ENCODE measurements at places on chromosomes 11 and 22.

- DNase-seq, result no peak
Measured at GRCh38 chr11:41716862-41717261, 257.4 kb upstream of the LRRC4C start.

- no peak for DNase-seq
Measured at GRCh38 chr22:35972559-35972958, 56.1 kb downstream of the RBFOX2 start.

DNA sequence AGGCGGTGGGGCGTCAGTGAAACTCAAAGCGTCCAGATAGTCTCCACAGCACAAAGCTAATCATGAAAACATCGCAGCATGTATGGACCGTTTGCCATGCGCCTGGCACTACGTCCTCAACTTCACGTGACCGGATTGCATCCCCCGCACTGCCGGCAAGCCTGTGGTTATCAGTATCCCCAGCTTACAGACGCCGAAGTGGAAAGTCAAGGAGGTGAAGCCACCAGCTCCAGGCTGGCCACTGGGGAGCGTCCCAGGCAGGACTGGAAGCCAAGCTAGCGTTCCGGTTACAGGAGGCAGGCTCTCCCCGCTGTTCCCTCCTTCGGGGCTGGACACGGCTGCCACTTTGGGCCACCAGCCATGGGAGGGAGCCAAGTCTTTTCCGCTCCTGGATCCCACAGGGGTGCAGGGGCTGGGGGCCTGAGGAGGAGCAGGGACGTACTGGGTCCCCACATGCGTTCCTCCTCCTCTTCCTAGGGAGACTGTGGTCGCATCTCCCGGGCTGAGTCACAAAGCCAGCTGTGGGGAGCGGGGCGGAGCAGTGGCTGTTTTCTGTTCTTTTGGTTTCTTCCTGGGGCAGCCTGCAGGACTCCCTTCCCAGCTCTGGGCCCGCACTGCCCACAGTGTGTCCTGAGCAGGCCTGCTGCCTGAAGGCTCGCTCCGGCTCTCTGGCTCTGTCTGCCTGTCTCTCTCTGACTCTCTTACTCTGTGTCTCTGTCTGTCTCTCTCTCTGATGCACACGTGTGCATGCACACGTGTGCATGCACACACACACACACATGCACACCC lies 4.3 kb upstream of the OSBPL5 start:
- DNase-seq, result peak; percentile 33

DNA sequence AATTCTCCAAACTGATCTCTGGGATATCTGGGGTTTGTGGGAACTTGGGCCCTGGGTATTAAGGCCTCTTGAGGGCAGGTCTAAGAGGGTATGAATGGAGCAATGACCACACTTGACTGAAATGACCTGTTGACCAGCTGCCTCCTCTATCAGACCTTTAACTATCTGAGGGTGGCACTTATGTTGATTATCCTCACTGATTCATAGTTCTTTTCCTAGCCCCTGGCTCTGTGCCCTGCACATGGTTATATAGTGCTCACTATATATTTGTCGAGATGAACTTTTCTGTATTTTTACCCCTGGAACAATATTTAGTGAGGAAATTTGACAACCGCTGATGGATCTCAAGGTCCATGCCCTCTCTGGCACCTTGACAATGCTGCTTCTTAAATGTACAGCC lies 305.5 kb upstream of the PLET1 start:
- no peak for DNase-seq

DNA sequence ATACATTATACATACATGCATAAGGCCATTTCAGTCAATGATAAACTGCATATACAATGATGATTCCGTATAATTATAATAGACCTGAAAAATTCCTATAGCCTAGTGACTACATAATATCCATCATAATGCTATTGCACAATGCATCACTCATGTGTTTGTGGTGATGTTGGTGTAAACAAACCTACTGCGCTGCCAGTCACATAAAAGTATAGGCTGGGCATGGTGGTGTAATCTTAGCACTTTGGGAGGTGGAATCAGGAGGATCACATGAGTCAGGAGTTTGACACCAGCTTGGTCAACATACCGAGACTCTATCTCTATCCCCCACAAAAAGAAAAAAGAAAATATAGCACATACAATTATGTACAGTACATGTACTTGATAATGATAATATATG lies 163.7 kb upstream of the DDI1 start:
- no peak for DNase-seq

GRCh38 chr11:130088919-130089673 lies 19.4 kb downstream of the APLP2 start:
- no peak for DNase-seq

DNA sequence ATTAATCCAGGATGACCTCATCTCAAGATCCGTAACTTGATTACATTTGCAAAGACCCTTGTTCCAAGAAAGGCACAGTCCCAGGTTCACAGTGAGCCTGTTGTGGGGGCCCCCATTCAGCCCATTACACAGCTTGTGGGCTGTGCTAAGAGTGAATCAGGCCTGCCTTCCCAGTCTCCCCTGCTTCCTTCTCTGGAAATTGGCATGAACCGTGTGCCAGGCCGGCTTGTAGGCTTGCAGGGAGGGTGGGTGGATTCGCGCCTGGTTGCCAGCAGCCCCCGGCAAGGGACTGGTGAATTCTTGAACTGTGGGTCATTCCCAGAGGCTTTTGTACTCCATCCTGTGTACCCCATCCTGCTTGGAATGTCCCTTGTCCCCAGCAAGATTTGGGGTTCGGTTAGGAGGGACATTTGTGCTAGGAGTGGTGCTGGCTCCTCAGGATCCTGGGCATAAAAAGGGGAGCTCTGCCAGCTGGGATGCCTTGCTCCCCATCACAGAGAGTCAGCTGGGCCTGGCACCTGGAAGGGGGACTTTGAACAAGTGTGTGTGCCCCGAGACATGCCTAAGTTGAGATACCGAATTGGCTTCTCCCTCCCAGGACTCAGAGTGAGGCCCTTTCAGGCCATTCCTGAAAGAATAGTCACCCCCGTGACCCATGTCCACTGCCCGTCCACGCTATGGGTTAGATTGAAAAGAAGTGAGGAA lies 818.2 kb downstream of the BRD1 start:
- DNase-seq, result no peak

GRCh38 chr11:119671051-119671450 lies 57.9 kb downstream of the NECTIN1 start:
- peak; percentile 85 for DNase-seq

DNA sequence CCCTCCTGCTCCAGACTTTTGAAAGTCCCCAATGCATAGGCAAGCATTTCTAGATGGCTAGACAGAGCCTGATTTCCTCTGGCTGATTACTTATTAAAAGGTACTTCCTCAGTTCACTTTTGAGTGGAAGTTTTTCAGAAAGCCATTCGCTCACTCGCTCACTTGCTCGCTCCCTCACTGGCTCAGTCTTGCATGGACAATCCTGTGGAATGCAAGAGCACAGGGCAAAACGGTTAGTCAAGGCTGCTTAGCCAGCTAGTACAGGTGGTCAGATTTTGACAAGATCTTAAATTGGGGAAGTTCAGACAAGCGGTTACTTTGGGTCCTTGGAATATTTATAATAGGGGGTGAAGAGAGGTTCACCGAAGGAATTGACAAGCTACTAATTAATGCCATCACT lies 101.0 kb downstream of the ARL14EP start:
- DNase-seq, result no peak

DNA sequence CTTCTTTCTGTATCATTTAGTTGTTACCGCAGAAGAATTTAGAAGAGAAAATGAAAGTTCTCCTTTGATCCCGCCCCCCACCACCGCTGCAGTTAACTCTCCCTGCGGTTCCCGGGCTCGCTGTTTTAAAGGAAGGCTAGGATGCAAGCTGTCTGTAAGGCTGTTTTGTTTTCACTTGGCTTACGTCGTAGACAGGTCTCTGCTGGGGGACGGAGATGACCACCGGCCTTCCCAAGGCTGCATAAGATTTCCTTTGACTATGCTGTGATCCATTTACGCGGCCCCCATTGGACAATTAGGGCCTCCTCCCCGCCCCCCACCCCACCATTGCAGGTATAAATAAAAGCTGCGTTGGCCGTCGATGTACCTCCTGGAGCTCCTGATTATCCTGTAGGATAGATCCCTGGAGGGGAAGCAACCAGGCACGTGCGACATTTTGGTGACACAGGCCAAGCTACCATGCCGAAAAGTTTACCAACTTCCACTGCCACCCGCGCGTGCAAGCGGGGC lies 1.4 kb upstream of the CPT1A start:
- peak; percentile 49 for DNase-seq

- DNase-seq, result no peak
Measured at GRCh38 chr11:15113381-15113780, 1.3 kb upstream of the INSC start.

DNA sequence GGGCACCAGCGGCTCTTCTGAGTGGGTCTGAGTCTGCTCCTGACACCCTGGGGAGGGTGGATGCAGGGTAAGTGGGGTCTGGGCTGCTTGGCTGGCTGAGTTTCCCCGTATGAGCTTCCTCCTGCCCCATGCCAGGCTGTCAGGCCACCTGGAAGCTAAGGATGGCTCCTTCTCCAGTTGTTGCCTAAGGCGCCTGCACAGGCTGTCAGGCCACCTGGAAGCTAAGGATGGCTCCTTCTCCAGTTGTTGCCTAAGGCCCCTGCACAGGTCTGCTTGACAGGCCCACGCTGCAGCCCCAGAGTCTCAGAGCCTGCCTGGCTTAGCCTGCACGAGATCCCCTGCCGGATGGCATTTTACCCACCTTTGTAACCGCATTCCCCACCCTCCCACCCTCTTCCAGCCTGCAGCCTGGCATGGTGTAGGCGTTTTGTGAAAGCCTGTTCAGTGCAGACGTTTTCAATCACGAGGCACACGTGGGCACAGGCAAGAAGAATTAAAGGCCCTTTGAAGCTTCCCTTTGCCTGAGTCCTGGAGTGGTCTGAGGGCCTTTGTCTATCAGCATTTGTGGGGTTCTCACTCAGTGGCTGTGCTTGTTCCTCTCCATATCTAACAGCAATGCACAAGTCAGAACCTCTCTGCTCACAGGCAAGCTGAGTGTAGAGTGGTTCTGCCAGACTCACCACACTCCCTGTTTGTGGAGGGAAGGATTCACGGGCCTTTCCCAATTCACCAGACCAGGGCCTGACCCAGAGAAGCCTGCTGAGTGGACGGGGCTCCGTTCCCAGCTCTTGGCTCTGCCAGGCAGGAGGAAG lies 40.2 kb upstream of the B3GAT1 start:
- DNase-seq, result no peak

- peak; percentile 46 for DNase-seq
Measured at GRCh38 chr22:28798810-28799605, 1.4 kb downstream of the XBP1 start.

All from ovary (tissue), 10 donors.